ENCODE measurements at places on chromosomes 6 and 20.

DNA sequence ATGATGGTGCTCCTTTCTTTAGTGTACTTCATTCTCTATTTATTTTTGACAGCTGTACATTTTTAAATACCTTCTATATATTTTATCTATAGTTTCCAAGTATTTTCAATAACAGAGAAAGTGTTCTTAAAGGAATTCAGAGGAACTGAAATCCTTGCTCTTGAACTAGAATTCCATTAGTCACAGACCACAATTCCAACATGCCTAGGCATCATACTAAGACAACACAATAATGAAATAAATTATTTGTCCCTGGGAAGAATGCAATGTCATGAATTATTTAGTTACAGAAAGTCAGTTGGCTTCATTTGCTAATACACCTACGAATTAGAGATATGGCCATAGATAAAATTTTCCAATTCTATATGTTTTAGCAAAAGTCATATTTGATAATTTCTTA, 671.2 kb downstream of the EPHA7 start:
- no peak for DNase-seq

GRCh38 chr6:4910037-4910760, 93.6 kb downstream of the RPP40 start:
- no peak for DNase-seq

DNA sequence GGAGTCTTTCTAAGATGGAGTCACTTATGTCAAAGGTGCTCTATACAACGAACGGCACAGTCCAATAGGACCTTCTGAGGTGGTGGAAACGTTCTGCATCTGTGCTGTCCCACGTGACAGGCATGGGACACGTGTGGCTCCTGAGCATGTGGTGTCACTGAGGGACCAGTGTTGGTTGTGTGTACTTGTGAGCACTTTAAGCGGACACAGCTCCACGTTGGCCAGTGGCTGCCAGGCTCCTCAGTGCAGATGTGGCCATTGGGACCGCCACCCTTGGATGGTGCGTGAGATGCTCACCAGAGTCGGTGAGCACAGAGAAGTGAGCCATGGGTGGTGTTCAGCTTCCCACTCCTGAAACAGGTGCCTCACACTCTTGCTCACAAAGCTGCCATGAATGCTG, 110.0 kb downstream of the SYNDIG1 start:
- DNase-seq, result no peak

DNA sequence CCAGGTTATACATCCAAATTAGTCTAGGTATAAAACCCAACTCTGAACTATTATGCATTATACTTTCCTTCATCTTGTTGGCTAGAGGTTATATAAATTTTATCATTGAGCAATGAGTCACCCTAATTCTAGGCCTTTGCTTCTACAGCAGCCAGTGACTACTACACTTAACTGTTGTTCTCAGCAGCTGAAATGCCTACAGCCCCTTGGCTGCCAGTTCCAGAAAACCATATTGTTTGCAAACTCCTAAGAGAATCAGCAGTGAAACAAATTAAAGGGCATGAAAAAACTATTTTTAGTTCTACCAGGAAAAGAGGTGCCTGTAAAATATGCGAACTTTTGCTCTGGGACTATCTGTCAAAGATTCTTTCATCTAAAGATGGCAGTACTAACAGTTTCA, 292.8 kb downstream of the FRK start:
- peak; percentile 3 for DNase-seq

DNA sequence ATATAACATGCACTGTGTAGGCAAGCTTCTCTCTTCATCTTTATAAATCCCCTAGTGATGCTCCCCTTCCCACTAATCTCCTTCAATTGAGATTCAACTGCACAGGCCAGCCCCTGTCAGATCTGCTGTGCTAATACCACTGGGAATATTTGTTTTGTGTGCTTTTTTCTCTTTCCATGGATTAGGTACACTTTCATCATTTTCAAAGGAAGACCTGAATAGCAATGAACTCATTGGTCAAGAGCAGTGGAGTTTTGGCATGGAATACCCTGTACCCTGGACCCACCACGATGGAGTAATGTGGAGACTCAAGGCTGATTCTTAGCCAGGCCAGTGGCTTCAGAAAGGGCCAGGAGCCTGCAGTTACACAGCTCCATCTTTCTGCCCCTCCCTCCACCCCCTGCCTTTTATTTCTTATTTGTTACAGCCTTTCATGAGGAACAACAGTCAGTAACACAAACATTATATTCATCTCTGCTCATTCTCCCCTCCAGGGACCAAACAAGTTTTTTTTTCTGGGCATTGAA, 75.4 kb upstream of the KCNG1 start:
- DNase-seq, result no peak

- DNase-seq, result no peak
These were observed 109.9 kb downstream of the SLC24A3 start for GRCh38 chr20:19322061-19322985.

DNA sequence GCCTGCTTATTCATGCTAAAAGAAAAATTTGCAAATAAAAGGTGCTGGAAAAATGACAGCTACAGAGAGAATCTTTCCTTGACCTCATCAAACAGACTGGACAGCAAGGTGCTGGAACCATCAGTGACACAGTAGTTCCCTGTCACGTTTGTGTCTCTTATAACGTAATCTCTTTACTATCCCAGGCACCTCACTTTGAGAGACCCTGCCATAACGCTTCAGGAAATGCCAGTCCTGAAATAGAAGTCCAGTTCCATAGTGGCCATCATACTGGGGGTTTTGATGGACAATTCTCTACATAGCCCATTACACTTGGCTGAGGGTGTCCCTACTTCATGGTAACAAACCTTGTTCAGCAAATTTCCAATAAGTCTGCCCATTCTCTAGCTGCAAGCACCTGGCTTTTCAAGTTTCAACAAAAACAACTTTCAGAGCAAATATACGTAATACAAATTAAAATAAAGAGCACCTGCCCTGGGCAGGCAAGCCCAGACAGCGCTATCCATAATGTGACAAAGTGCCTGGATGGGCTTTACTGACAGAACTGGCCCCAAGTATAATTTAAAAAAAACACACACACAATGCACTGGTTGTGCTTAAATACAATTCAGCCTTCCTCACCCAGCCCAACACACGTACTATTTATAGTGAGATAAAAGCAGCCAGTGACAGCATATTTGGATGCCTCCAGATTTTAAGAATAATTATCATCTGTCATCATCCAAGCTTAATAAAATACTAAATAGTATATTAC, 38.7 kb downstream of the CNKSR3 start:
- no peak for DNase-seq

GRCh38 chr6:160507420-160507819, 156.7 kb downstream of the LPA start:
- no peak for DNase-seq

DNA sequence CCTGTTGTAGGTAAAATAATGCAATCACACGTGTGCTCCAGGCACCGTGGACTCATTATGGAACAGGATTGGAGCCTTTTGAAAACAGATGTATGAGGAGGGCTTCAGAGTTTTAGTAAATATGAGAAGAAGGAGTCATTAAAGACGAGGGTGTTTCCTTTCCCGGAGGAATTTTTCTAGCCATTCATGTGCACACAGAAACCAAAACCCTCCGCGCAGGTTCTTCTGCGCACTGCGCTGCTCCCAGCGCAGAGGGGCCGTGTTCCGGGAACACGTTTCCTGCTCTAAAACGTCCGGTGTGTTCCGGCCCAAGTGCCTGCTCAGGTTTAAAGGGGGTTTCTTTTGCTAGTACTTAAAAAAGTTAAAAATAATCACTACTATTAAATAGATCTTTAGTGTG, 11.6 kb downstream of the GPR31 start:
- no peak for DNase-seq

DNA sequence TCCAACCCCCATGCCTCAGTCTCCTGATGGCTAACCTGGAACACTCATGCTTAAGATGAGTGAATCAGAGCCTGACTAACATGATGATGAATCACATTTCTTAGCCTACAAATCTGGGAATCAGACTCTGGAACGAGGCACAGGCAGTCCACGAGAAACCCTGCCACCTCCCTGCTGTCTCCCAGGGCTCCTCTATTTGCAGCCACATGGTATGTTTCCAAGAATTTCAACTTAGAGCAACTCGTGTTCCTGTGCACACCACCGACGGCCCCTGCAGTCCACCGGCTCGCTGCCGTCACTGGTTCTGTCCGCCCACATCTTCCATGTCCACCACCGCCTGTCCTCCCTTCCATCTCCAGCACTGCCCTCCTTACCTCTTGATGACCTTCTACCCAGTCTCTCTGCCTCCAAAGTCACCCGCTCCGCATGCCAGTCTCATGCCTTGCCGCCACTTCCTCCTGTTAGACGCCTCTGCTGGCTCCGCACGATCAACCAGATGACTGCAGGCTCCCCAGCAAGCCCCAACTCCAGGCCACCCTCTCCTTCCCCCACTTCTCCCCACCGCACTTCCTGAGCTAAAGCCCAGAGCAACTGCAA, 87.6 kb downstream of the AGPAT4 start:
- peak; percentile 17 for DNase-seq

DNA sequence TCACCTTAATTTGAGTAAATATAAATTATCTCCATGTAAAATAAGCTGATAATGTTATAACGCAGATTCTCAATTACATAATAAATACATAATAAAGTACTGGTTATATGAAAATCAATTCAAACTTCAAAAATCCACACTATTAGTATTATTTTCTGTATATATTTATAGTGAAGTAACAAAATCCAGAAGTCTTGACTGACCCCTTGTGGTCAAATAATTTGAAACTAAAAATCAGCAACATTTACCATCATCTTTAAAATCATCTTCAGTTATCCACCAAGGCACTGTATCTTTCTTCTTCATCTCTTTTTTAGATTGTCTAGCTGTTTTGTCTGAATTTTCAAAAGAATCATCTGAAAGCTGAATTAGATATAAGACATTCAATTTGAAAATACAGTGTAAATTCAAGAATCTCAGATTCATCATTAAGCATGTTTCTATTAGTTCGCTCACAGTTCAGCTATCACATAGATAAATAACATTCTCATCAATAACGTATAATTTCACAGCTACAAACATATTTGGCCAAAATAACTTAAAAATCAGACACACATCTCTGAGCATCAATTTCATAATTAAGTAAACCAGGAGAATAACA, 6.5 kb downstream of the CEP162 start:
- peak; percentile 41 for DNase-seq

- no peak for DNase-seq
These were observed 826.9 kb upstream of the EYS start for GRCh38 chr6:66533921-66534404.

- peak; percentile 78 for DNase-seq
These were observed 30.1 kb downstream of the PRDM1 start for GRCh38 chr6:106116125-106116832.

- no peak for DNase-seq
These were observed 166.3 kb downstream of the PHACTR1 start for GRCh38 chr6:12882761-12883290.

DNA sequence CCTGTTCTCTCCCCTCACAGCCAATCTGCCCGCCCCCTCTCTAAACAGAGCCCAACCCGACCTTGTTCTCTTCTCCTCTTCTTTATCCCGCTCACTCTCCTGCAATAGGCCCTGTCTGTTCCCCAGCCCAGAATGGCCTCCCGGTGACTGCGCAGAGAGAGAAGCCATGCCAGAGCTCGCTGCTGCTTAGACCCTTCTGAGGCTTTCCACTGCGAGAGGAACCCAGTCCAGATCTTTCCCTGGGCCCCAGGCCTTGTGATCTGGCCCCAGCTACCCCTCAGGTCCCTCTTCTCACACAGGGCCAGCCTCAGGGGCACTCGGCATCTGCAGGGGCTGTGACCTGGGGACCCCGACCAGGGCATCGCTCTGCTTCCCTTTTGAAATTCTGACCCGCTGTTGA, 58.1 kb downstream of the TMEM242 start:
- DNase-seq, result no peak

- DNase-seq, result peak; percentile 47
These were observed 72.2 kb downstream of the SCAF8 start for GRCh38 chr6:154805288-154805911.

DNA sequence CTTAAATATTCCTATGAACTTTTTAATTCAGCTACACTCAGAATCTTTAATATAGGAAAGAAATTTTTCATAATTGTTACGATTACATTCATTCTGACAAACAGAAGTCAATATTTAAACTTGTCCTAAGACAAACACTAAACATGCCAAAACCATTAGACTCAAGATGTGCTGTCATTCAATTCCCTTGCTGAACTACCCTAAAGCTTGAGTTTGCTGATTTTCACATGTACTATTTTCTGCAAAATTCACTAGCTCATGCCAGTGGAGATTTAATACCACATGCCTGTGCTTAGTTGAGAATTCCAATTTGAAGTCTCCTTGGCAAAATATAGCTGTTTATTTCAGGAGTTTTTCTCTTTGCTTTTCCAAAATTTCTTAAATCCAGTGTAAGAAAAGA, 448.0 kb downstream of the COL12A1 start:
- DNase-seq, result peak; percentile 5

DNA sequence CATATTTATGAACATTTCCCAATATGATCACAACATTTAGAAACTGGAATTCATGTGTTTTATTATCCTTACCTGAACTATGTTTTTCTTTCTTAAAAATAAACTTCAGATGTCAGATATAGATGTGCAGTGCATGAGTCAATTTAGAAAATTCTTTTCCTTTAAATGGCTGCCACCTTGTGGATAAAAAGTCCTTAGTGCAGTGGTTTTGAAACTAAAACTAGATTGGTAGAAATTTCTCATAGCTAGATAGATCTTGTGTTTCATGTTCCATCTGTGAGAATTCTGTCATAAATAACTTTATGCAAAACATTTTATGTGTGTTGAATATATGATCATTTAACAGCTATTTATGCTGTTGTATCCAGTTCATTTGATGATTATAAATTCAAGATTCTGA, 134.9 kb downstream of the KLHL32 start:
- peak; percentile 44 for DNase-seq

- no peak for DNase-seq
These were observed 118.4 kb upstream of the LY86 start for GRCh38 chr6:6470123-6470522.

DNA sequence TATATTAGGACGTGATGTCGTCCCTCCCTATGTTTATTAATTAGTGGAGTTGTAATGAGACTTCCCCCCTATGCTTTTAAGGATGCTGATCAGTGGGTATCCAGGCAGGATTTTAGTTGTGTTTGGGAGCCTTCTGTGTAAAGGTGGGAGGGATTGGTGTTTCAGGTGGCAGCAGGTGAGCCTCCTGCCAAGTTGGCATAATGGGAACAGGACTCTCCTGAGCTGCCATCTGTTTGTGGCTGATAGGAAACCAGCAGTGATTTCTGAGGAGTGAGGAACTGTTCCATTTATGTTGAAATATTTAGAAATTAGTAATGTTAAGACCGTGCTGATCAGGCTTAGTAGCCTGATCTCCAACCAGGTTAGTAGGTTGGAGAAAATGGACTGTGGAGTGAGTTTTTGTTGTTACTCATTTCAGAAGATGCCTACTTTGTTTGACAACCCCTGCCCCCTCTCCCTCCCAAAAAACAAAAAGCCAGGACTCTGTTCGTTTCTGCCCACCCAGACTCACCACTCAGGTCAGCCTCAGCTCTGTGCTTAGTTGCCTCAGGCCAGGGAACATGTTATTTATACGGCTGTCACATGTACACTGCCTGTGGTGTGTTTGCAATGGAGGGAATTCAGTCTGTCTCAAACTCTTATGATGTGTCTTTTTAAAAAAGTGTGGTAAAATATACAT, 55.4 kb upstream of the TULP4 start:
- DNase-seq, result no peak

All from myocyte (in vitro differentiated cells).